Activated effector memory CD4-positive, alpha-beta T cell treated with anti-CD3 and anti-CD28 coated beads, Interleukin-2, amount 50 U/mL, for 16 hours (primary cell): ENCODE measurements at places on chromosomes 7 and 10.

DNA sequence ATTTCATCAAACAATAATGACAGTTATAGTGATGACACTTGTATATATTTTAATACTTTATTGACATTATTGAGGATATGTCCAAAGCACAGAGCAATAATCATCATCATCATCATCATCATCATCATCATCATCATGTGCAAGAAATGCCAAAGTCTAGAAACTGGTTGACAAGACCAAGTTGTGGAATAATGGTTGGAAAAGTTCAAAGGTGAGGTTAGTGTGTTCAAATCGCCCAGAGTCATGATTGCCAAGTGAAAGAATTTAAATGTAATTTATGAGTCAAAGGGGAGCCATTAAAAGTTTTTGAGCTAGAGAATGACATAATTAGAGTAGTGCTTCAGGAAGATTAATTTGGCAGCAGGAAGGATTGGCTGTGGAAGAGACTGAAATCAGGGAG lies 852.4 kb downstream of the SORCS1 start:
- DNase-seq, result no peak

GRCh38 chr10:1153805-1154351 lies 97.7 kb downstream of the WDR37 start:
- DNase-seq, result no peak

DNA sequence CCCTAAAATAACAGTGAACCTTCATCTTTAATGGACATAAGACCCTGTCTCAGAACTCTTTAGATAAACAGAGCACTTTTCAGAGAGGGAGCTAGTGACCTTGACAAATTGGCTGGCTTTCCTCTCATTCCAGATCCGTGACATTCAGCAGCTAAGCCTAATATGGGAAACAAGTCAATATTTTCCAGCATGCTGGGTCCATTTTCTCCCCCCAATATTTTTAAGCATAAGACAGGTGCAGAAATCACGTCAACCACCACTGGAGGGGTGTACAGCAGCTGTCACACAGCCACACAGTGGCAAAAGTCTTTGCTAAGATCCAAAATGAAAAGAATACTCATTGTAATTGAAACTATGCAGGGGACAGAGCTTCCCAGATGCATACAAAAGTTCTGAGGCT lies 26.1 kb downstream of the LRRTM3 start:
- no peak for DNase-seq

DNA sequence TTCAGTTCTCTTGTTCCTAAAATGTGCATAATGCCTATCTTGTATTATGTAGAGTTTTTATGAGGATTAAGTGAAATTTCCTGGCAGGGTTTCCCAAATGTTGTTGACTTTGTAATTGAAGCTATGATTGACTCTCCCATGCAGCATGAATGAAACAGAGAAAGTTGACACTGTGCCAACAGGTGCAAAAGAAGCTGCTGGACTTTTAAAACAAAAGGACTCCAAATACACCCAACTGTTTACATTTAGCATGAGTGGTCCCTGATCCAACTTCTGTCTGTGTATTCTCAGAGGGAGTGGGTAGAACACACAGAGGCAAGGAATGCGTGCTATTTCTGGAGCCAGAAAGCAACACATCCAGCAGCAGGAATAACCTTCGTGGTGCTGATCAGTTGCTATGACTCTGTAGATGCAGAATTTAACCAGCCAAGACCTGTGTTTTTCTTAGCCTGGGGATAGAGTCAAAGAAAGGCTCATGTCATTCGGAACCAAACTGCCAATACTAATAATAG lies 14.4 kb upstream of the RBM20 start:
- DNase-seq, result no peak

GRCh38 chr7:120996333-120996987 lies 7.9 kb downstream of the CPED1 start:
- no peak for DNase-seq

- DNase-seq, result no peak
Observed at GRCh38 chr10:25453619-25454018, 278.8 kb downstream of the GPR158 start.

GRCh38 chr7:94067506-94067905 lies 63.4 kb upstream of the BET1 start:
- no peak for DNase-seq

DNA sequence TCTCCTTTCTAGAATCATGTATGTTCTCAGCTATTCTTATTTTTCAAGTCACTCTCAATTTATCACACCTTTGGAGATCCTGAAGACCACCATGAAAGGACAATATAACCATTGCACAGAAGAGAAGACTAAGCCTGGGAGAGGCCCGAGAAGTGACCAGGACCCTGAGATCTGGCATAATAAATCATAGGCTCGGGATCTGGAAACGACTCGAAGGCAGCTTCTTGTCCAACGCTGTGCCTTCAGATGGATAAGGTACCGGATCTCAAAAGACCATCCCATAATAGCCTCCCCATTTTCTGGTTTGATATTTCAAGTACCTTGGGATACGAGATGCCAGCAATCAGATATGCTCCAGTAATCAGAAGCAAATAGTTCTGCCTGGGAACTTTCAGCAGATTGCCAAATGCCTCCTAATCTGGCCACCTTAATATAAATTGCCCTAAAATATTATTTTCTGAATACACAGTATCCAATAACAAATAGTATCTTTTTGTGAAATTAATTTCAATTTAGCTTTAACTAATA lies 179.2 kb upstream of the ZMIZ1 start:
- DNase-seq, result no peak

DNA sequence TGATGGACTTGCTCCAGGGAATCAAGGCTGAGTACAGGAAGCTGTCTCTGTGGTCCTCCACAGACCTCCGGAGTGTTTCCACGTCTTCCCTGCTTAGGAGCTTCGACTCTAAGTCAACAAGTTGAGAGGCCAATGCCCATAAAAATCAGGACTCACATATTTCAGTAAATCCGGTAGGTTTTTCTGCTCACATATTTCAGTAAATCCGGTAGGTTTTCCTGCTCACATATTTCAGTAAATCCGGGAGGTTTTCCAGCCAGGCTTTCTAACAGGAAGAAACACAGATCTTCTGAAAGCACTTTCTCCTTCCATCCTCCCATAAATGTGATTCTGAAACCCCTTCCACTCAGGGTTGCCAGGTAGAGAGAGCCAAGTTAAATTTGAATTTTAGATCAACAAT lies 340.1 kb upstream of the SHH start:
- no peak for DNase-seq

- DNase-seq, result no peak
Observed at GRCh38 chr7:71912476-71912875, 499.7 kb downstream of the CALN1 start.

DNA sequence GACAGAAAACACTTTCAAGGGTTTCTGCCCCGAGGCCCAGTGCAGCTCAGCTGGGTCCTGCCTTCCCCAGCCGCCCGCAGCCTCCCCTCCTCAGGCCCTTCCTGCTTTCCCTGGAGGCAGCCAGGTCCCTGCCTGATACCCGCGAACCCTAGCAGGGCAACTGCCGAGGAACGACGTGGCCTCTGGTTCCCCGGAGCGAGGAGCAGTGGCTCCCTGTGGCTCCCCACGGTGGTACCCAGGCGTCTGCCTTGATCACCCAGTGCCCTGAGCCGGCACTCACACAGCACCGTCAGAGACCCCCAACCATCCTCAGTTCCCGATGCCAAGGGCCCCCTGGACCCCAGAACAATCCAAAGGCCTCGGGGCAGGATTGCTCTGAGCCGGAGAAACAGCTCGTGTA lies 58.3 kb downstream of the CFAP46 start:
- DNase-seq, result peak; percentile 28

DNA sequence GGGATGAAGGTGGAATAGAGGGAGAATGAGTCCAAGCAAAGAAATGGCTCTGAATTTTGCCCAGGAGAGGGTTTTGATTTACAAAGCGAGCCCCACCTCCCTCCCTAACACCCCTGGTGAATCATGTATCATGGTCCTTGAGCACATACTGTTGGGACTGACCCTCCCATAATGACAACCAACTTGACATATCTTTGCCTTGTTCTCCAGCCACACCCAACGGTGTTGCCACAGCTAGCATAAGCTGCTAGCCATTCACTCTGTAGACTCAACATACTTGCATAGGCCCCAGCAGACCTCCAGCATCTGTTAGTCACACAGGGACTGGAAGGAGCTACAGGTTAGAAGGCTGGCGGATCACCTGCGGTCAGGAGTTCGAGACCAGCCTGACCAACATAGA lies 538.5 kb downstream of the KCNMA1 start:
- DNase-seq, result no peak

DNA sequence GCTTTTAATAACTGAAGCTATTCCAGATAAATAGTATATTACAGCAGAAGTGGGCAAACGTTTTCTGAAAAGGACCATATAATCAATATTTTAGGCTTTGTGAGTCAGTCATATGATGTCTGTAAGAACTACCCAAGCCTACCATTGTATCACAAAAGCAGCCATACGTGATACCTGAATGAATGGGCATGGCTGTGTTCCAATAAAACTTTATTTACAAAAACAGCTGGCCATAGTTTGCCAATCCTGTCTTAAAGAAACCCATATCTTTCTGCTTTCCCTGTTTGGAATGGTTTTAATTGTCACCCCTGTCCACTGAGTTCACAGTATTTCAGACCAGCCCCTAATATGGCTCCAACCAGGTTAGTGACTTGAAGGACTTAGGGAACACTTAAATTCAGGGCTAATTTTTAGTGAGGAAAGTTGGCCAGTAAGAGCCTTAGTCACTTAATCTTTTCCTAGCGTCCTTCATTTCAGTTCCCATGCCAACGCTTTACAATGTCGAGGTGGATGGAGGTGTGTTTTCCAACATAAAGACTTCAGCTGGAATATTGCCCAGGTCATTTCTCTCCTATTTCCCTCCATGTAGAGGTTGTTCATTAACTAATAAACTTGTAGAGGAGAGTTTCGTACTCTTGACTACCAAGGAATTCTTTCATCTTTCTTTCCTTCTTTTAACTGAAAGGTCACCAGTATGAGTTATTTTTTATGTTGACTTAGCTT lies 184.5 kb downstream of the TRIL start:
- DNase-seq, result no peak

DNA sequence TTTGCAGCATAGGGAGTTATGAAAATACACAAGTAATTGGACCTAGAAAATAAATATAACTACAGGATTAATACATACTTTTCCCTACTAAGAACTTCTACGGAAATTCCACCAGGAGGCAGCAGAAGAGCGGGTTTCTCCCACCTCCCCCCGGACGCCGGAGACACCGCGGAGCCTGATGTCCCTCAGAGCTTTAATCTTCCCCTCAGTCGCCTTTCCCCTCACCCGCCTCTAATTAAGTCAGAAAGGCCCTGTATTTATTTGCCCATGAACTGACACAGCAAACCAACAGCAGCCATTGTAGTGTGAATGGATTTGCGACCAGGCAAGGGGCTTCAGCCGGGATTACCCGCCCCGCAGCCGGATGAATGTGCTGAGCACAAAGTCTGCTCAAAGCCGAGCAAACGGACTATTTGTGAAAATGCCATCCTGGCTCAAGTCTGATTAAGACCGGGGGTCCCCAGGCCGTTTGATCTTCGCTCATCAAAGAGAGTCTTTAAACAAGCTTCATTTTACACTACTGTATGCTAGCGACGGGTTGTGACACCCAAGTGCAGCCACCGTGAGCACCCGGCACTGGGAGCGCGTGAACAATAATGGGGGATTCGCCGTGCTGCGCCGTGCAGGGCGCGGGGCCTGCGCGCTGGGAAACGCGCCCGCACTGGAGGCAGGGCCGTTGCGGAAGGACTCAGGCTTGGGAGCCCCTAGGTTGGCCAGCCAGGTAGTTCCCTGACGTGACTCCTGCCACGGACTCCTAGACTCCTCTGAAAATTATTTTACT lies 5.6 kb upstream of the DKK1 start:
- DNase-seq, result no peak

GRCh38 chr7:21844742-21845141 lies 101.0 kb downstream of the CDCA7L start:
- no peak for DNase-seq

- DNase-seq, result no peak
Observed at GRCh38 chr10:99329554-99330346, 594 bp downstream of the CNNM1 start.

DNA sequence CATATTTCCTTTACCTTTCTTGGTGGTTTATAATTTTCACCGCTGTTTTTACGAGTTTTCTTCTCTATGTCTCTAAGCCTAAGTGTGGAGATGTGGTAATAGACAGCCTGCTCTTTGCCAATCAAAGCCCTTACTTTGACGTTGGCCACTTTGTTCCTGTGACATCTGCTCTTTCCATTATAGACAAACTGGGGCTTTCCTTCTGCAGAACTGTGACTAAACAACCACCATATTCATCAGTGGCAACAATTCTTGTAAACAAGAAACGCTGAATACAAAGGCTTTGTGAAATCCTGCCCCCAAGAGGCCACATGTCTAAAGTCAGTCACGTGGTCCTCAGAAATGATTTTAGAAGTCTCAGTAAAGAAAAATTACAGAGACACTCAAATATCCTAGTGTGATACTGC lies 59.6 kb upstream of the CAPZA2 start:
- DNase-seq, result no peak

DNA sequence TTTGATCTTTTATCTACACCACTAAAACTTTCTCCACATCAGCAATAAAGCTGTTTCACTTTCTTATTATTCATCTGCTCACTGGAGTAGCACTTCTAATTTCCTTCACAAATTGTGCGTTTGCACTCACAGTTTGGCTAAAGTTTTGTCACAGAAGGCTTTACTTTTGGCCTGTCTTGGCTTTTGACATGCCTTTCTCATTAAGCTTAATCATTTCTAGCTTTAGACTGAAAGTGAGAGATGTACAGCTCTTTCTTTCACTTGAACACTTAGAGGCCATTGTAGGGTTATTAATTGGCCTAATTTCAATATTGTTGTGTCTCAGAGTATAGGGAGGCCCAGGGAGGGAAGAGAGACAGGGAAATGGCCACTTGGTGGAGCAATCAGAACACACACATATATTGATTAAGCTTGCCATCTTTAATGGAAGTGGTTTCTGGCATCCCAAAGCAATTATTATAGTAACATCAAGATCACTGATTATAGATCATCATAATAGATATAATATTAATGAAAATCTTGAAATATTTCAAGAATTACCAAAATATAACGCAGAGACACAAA lies 512.5 kb downstream of the ETV1 start:
- DNase-seq, result no peak

DNA sequence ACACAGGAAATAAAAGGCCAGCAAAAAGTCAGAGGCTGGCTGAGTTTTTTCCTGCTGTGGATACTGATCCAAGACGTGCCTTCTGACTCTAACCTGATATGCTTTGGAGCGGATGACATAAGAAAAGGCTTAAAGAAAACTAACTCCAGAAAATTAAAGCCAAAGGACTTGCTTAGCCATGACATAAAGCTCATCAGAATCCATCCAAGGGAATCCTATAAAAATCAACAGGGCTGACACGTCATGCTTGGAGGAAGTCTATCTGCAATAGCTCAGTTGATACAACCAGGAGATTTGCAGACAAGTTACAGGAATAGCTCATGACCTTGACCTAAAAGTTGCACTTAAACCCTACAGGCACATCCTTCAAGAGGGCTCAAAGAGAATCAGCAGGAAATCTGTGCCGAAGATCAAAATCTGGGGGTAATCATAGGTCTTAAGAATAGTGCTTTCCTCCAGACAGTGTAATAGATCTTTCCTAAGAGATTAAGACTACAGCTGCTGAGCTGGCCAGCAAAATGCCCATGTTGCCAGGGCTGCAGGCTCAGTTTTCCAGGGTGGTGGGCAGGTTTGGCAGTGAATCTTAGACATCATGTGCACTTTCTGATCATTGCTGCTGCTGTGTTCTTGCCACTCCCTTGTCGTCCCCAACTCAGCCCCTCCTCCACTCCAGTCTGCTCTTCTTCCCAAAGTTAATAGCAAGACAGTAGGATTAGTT lies 111.5 kb upstream of the SVIL start:
- DNase-seq, result no peak

- DNase-seq, result no peak
Observed at GRCh38 chr7:35652124-35652523, 42.8 kb downstream of the HERPUD2 start.
